ENCODE measurements at places on chromosomes 12 and 14. TPM values are rescaled to one million over a fixed set of nuclear protein-coding genes. Genes with fewer than 3 reads are reported as not detected.

DNA sequence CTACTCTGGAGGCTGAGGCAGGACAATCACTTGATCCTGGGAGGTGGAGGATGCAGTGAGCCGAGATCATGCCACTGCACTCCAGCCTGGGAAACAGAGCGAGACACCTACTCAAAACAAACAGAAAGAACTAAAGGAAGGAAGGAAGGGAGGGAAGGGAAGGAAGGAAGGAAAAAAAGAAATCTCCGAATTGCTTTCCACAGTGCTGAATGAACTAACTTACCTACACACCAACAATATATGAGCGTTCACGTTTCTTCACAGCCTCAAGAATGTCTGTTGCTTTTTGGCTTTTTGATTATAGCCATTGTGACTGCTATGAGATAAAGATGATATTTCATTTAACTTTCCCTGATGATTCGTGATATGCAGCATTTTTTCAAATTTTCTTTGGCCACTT, 1343.7 kb downstream of the LRFN5 start:
- no peak for DNase-seq

The PIWIL1 gene
- total RNA-seq: not detected

- DNase-seq: peak; percentile 58
These were observed 10.8 kb upstream of the PLEKHH1 start for GRCh38 chr14:67522270-67522669.

DNA sequence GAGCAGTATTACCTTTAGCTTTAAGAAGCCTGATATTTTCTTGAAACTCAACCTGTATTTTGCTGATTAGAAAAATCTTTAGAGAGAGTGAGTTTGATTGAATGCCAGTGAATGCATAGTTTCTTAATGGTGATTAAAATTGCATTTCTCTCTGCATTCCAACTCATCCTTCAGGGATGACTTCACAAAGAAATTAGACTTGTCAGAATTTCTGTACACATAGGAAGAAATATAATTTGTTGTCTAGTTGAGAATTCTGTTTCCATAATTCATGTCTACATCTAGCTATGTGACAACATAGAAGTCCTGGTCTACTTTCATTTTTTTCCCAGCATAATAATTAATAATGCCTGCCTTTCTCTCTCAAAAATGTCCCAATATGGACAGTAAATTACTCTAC, 136.6 kb downstream of the OTOGL start:
- no peak for DNase-seq

GRCh38 chr14:30532264-30532663, 26.7 kb upstream of the G2E3 start:
- no peak for DNase-seq

- no peak for DNase-seq
These were observed 107.5 kb upstream of the C14orf180 start for GRCh38 chr14:104472073-104472472.
